RPMI8226 (cell line): ENCODE measurements at places on chromosomes 3 and 15.

- no peak for DNase-seq
These were observed 59.1 kb upstream of the TOP2B start for GRCh38 chr3:25723802-25724201.

DNA sequence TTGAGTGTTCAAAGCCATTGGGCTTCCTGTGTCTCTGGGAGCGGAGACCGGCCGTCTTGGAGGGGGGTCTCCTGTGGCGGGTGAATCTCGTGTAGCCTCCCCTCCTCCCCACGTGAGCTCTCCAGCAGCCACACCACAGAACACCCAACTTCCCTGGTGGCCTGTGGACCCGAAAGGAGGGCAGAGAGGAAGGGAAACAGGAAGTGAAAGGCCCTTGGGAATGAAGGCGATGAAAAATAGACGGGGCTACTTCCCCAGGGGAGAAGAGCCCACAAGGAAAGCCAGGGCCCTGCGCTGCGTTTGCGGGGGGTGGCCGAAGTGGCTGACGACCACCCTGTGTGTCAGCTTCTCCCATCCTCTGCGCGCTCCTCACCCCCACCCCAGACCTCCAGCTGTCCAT, 5.4 kb downstream of the ANKRD63 start:
- DNase-seq: no peak

DNA sequence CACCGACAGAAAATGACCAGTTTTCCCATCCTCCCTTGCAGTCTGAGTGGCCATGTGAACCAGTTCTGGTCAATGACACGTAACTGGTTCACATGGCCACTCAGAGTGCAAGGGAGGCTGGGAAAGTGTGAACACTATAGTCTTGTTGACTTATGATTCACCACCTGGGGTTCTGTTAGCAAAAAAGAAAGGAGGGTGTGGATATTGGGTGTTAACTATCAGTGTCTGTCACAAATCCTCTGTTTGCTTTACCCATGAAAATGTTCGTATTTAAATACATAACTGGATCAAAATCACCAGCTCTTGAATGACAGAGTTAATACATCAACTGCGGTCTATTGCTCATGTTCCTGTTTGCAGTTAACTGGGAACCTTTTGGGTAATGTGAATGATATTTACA, 92.3 kb downstream of the ADAMTSL3 start:
- DNase-seq: no peak

DNA sequence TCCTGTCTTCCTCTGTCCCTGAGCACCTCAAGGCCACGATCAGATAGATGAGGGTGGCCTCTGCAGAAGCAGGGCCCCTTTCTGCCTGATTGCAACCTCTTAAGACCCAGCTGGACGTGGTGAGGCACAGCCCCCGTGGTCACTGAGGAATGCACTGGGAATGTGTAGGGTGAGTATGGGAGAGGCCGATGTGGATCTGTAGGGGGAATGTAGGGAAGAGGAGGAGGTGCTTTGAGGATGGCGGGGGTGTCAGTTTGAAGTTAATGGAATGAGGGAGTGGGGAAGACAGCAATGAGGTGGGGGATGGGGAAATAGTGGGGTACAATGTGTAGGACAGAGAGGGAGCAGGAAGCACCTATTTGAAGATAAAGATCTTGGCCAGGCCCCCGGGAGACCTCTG, 785 bp upstream of the IQCF5 start:
- no peak for DNase-seq

DNA sequence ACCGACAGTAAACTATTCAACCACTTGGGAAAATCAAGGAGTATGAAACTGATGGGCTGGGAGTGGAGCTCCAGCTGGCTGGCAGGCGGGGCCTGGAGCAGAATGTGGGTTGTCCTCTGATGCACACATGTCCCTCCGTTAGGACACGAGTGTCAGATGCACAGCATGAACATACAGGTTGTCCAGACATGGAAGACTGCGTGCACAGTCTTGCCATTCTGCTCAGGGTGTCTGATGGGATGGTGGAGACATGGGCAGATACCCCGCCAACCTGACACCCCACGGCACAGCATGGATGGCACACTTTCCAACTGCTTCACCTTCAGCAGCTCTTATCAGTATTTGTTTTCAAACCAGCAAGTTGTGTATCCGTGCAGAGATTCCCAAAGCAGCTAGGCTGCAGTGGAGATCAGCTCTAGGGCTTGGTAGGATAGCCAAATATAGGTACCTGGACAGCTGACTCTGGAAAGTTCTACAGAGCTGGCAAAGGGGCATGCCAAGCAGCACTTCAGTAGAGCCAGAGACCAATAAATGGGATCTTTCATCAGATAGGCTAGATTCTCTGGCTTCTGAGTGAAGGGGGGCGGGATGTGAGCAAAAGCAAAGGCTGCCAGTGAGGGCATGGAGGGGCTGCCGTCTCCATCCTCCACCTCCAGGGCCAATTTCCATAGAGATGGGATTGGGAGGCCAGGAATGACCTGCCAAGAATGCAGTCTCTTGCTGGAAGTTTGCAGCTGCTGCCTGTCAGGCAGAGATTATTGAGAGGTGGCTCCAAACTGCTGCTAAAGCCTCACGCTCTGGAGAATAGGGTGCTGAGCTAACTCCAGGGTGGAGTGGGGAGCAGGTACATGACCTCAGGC, 47.2 kb upstream of the KY start:
- no peak for DNase-seq

- DNase-seq: peak; percentile 60
These were observed 777 bp downstream of the LOXL1 start for GRCh38 chr15:73927003-73927475.

- no peak for DNase-seq
These were observed 11.0 kb downstream of the TRAT1 start for GRCh38 chr3:108833611-108834010.
